Lower lobe of right lung (tissue), 2 donors: ENCODE measurements at places on chromosomes 1 and 21. TPM values are rescaled to one million over a fixed set of nuclear protein-coding genes. Genes with fewer than 3 reads are reported as not detected.

Gene FCAMR
- not detected for total RNA-seq

Gene KCNE2
- total RNA-seq = not detected

Gene LPAR3
- 5.7 TPM for total RNA-seq

Gene OPTC
- not detected for total RNA-seq

Gene RCSD1
- total RNA-seq = 20.7 TPM

- H3K4me1 ChIP-seq = peaks cover 22% of the 10 kb centered on the region
- H3K27me3 ChIP-seq = no peaks in the 10 kb centered on the region
- H3K36me3 ChIP-seq = no peaks in the 10 kb centered on the region
- no peak for DNase-seq
- H3K4me3 ChIP-seq = no peak overlapping the region
Observed at GRCh38 chr1:119605686-119606085, 42.4 kb downstream of the ZNF697 start.

DNA sequence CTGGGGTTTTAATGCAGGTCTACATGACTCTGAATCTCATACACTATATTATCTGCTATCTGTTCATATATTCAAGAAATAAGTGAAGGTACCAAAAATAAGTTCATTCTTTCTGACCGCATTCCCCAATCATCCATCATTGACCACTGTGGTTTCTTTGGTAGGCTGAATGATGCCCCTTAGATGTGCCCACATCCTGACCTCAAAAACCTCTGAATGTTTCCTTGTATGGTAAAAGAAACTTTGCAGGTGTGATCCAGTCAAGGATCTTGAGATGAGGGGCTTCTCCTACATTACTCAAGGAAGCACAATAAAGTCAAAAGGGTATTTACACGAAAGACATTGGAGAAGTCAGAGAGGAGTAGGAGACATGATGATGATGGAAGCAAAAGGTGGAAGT lies 60.6 kb upstream of the LRRC8B start:
- no peak for DNase-seq
- no peak overlapping the region for H3K4me3 ChIP-seq
- no peaks in the 10 kb centered on the region for H3K36me3 ChIP-seq
- no peaks in the 10 kb centered on the region for H3K4me1 ChIP-seq

DNA sequence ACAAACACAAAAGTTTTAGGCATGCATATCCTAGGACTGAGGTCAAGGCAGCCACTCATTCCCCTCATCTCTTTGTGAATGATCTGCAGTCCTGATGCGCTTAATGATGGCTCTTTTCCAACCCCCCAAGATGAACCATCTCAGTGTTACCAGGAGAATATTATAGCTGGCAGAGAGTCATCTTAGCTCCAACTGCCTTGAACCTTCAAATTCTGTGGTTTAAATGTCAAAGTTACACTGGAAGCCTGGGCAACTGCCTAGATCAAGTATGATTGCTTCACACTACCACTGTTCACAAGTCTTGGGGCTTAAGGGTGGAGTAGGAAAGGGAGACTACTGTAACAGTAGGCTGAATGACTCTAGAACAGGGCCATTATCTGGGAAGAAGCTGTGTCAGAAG lies 8.0 kb upstream of the MYBPHL start:
- H3K4me1 ChIP-seq = peaks cover 10% of the 10 kb centered on the region
- DNase-seq = no peak
- no peak overlapping the region for H3K27ac ChIP-seq
- H3K27me3 ChIP-seq = no peaks in the 10 kb centered on the region

DNA sequence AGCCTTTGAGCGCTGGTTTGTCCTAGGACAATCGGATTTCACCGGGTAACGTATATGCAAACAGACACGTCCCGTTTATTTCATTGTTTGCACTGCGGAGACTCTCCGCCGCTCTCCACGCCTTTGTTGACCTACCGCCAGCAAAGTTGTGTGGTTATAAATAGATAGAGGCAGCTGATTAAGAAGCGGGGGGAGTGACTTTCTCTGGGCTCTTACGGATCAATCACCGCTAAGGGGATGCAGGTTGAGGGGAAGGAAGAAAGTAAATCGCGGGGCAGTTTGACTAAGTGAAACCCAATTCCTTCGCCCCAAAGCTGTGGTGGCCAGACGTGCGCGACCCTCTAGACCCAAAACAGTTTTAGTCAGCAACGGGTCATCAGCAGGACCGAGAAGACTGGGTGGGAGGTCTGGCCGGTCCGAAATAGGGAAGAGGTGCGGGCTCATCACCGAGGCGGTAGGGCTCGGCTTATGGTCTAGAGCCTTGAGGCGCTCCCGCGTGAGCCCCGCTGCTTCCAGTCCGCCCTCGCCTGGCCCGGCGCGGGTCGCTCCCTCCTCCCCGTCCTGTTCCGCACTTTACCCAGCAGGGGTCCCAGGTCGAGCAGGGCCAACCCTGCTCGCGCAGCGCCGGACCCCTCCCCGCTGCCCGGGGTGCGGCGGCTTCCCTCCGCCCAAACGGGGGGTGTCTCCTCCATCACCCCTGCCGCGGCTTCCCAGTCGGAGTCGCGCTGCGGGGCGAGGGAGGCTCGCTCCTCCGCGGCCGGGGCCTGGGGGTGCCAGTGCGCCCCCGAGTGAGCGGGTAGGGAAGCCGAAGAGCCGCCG lies 120.8 kb upstream of the RRP15 start:
- H3K4me3 ChIP-seq = peak overlapping the region; percentile 51
- H3K27ac ChIP-seq = no peak overlapping the region
- H3K4me1 ChIP-seq = peaks cover 17% of the 10 kb centered on the region

DNA sequence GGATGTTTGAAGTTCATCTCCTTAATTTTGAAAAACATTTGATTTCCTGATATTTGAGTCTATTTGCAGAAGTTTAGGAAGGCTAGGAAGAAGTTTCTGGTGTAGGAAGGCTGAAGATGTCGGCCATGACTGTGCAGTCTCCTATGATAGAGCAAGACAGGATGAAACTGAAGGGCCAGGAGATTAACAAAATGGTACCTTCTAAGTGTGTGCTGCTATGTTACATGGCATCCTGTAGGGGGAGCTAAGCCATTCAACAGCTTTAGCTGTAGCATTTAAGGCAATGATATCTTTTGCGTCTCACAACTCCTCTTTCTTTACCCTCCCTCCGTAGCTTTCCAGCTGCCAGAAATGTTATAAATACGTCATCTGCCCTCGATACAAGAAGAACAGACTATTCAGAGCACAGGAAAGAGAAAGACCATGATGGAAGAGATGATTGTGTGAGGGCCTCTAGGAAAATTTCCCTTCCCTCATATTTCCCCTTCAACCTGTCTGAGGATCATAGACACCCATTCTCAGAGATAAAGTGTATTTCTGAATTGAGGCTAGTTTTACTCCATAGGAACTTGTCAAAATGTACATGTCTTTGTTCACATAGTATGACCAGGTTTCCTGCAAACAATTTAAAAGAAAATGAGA lies 61.1 kb downstream of the XCL1 start:
- H3K27me3 ChIP-seq = no peaks in the 10 kb centered on the region
- H3K4me3 ChIP-seq = no peak overlapping the region
- H3K27ac ChIP-seq = no peak overlapping the region
- no peaks in the 10 kb centered on the region for H3K36me3 ChIP-seq
- no peak for DNase-seq
- peaks cover 19% of the 10 kb centered on the region for H3K4me1 ChIP-seq

GRCh38 chr1:4224684-4225467 lies 324.8 kb upstream of the C1orf174 start:
- H3K27me3 ChIP-seq = peaks cover 6% of the 10 kb centered on the region
- H3K27ac ChIP-seq = no peak overlapping the region
- no peaks in the 10 kb centered on the region for H3K4me1 ChIP-seq
- no peaks in the 10 kb centered on the region for H3K36me3 ChIP-seq

DNA sequence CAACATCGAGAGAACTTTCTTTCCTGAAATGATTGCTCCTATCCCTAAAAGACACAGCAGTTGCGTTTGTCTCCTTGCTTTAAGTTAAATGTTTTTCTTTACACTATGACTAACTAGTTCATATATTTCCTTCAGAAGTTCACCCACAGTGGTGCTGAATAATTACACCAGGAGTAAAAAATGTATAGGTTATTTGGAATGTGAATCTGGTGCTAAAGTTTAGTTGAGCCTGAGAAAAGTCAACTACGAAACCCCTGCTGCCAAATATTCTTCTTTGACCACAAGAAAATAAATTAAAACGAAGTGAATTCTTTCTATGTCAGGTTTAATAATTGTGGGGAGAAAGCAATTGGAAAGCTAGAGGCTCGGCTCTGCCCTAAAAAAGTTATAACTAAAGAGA lies 52.8 kb downstream of the C4BPA start:
- DNase-seq = no peak
- no peak overlapping the region for H3K27ac ChIP-seq
- no peaks in the 10 kb centered on the region for H3K36me3 ChIP-seq
- H3K4me3 ChIP-seq = no peak overlapping the region

GRCh38 chr1:19769211-19769932 lies 30.3 kb downstream of the TMCO4 start:
- H3K27me3 ChIP-seq = no peaks in the 10 kb centered on the region
- DNase-seq = no peak
- no peak overlapping the region for H3K27ac ChIP-seq

DNA sequence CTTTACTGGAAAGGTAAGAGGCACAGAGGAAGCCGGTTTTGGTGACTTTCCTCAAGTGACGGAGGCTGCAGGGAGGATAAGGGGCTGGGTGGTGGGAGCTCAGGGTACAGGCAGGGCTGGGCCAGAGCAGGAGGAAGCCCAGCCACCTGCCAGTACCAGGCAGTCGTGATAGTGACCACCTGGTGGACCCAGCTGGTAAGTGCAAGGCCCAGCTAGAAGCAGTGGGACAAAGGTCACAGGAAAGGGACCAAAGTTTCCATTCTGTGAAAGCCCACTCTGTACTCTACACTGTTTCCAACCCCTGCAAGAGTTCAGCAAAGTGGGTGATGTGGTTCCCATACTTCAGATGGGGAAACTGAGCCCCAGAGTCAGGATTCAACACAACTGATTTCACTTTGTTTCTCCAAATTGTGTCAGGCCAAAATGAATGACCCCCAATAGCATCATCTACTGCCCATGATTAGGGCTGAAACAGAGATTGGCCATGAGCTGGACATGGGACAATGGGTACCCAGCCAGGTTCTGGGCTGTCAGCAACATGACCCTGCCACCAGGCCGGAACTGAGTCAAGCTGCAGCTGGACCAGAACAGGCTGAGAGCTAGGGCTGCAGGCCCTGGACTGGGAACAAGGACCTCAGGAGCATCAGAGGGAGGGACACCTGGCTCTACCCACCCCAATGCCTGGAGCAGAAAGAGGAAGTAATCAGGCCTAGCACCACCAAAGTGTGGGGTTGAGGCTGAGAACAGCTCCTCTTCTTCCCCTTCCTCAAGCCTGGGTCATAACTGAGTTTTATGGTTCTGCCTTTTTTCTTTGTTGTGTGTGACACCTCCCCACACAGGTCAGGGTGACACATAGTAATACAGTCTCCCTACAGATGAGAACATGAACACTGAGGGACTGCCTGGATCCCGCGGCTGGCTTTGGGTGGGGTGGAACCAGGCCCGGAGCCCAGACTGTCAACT lies 50.2 kb downstream of the KCNN3 start:
- H3K4me3 ChIP-seq = no peak overlapping the region
- H3K27ac ChIP-seq = no peak overlapping the region
- peaks cover 10% of the 10 kb centered on the region for H3K4me1 ChIP-seq
- H3K27me3 ChIP-seq = no peaks in the 10 kb centered on the region
- H3K36me3 ChIP-seq = no peaks in the 10 kb centered on the region

DNA sequence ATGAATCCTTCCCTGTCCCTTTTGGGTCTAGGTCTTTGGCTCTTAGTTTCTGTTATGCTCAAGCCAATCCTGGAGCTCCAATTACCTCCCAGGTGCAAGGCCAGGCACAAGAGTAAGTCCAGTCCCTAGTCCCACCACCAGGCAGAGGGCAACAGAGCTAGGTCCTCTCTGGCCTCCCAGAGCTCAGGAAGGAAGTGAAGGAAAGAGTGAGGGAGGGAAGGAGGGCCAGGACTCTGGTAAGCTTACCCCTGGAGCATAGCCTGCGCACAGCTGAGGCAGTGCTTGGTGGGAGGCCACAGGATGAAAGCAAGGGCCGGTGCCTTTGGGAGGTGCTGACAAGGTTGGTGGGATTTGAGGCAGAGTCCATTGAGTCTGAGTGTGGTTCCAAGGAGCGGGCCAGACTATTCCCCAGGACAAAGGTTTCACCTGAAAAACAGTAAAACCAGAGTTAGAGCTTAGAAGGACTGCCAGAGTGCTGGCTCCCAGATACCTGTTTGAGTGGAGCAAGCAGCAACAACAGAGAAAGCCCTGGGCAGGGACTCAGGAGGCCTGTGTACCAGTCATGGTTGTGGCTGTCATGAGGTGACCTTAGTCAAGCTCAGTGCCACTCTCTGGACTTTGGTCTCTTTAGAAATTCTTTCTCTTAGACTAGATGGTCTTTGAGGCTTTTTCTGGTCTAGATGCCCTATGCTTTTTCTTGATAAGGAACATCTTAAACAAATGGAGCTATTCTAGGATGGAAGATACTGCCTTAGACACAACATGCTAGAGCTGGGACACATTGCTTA lies 15.8 kb upstream of the SLFNL1 start:
- H3K4me1 ChIP-seq = no peaks in the 10 kb centered on the region
- H3K27me3 ChIP-seq = no peaks in the 10 kb centered on the region
- no peak for DNase-seq
- peaks cover 66% of the 10 kb centered on the region for H3K36me3 ChIP-seq
- no peak overlapping the region for H3K4me3 ChIP-seq
